ENCODE measurements at places on chromosomes 6 and 20.

DNA sequence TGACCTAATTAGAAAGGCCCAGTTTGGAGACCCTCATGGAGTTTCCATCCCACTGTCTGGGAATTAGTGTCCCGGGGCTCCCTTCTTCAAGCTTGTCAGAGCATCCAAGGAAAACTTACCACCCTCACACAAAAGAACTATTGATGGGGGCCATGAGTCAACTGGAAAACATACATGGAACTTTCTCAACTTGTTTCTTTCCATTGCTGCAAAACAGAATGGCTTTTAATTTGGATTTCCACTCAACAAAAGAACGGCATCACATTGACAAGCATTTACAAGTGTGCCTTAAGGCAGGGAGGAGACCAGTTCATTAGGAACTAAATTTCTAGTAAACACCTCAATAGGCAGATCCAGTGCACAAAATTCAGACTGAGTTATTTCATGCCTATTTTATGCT is 289.1 kb upstream of the PREP start:
- DNase-seq = no peak

- no peak for DNase-seq
These were observed 455.9 kb upstream of the MARCKS start for GRCh38 chr6:113401231-113401630.

DNA sequence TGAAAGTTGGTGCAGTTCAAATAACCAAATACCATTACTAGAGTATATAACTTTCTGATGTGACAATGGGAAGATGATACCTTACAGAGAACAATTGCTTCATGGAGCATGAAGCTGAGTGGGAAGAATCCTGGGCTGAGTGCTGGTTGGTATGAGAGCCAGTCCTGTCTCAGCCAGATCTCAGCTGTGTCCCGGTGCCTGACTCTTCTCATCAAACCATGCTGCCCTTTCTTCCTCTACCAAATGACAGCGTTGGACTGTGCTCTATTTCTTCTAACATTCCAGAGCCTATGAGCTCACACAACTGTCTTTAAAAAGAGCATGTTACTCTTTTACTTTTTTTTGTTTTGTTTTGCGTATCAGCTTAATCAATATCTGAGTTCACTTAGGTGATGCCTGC is 27.5 kb upstream of the PBOV1 start:
- no peak for DNase-seq

DNA sequence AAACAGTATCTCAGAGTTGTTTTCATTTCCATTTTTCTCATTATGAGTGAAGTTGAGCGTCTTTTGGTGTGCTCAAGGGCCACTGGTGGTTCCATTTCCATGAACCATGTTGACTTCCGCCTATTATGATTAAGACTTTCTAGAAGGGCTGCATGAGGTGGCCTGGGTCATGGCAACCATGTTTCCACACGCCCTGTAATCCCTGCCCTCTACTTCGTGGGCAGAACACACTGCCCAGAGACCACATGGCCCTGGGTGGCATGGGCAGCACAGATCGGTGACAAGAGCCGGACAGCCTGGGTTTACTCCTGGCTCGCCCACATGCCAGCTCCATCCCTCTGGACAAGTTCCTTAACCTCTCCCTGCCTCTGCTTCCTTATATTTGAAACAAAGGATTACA is 14.8 kb downstream of the PRPH2 start:
- DNase-seq = no peak

- DNase-seq = no peak
These were observed 826 bp downstream of the RIMS4 start for GRCh38 chr20:44809380-44810060.

DNA sequence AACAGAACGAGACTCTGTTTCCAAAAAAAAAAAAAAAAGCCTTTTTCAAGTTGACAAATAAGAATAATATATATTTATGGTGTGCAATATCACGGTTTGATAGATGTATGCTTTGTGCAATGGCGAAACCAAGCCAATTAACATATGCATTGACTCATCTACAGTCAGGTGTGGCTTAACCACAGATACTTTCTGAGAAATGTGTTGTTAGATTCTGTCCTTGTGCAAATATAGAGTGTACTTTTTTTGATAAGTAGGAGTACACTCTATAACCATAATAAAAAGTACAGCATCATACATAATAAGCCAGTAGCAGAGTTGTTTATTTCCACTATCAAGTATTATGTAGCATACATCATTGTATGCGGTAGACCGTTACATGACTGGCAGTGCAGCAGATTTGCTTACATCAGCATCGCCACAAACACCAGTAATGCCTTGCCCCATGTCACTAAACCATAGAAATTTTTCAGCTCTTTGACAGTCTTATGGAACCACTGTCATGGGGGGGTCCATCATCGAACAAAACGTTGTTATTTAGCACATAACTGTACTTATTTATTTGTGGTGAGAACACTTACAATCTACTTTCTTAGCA is 59.2 kb downstream of the TMEM170B start:
- no peak for DNase-seq

DNA sequence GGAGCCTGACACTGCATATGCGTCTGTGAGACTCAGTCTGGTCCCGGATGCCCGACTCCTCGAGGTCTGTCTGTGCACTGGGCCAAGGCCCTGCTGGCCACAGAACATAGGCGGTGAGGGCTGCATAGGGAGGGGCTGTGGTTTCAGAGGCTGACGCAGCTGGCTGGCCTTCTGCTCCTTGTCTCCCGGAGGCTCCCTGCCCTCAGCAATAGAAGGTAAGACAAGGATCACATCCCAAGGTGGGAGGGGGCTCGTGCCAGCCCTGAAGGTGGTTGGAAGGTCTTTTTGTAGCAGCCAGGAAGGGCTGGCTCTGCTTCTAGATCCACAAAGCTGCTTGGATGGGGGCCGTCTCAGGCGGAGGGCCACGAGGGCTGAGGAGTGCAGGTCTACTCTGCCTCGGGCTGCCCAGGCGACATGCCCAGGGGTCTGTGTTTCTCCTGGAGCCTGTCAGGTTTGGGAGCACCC is 239.8 kb upstream of the SULF2 start:
- DNase-seq = peak; percentile 49

DNA sequence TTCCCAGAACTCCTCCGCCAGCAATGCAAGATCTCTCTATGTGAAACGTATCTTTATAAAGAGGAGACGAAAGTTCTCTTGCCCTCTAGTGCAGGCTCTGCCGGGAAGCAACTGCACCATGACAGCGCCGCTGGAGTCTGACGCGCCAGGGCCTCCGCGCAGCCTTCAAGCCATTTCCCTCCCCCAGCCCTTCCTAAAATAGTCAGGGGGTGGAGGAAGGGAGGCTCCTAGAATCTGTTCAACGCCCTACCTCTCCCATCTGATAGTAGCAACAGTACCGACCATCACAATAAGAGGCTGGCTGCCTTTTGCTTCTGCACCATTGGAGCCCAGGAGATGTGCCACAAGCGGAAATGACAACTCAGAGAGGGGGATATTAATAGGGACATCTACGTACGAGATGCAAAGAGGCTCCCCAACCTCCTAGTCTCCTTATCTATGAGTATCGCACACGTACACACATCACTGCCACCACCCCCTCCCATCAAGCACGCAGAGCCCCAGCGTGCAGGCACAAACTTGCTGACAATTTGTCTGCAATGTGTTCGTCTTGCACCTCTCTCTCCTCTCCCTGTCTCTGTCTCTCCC is 1.0 kb downstream of the SYNE1 start:
- peak; percentile 51 for DNase-seq

GRCh38 chr6:111890988-111891387 is 17.7 kb upstream of the FYN start:
- no peak for DNase-seq
